Calu3 (cell line): ENCODE measurements at places on chromosomes 1 and 21. TPM values are rescaled to one million over a fixed set of nuclear protein-coding genes. Genes with fewer than 3 reads are reported as not detected.

GRCh38 chr21:44516342-44516741 is 23.7 kb downstream of the KRTAP10-1 start:
- H3K4me1 ChIP-seq: no peaks in the 10 kb centered on the region
- H3K36me3 ChIP-seq: no peaks in the 10 kb centered on the region
- no peak overlapping the region for H3K27ac ChIP-seq
- no peak overlapping the region for H3K4me3 ChIP-seq
- peaks cover 41% of the 10 kb centered on the region for H3K27me3 ChIP-seq
- DNase-seq: no peak

DNA sequence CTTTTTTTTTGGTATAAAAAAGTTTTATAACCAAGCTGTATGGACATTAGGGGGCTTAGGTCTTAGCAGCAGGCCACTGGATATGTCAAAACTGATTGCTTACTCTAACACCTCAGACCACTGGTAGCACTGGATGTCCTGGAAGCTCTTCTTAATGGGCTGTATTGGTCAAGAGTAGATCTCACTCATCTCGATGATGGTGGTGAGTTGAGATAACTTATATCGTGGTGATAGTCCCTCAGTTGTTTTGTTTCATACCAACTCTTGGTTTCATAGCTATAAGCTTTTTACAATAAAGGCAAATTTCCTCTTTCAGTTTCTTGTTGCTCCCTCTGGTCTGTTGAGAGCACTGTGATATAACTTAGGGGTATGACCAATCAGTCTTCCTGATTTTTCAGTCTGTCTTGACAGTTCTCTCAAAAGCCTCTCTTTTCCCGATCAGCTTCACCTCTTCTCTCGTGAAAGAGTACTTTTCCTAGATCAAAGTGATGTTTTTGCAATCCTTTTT is 9.7 kb upstream of the AGO1 start:
- no peaks in the 10 kb centered on the region for H3K4me1 ChIP-seq
- no peaks in the 10 kb centered on the region for H3K36me3 ChIP-seq
- no peak overlapping the region for H3K4me3 ChIP-seq
- DNase-seq: no peak

- no peak overlapping the region for H3K4me3 ChIP-seq
- no peak overlapping the region for H3K27ac ChIP-seq
- H3K27me3 ChIP-seq: peaks cover 40% of the 10 kb centered on the region
- DNase-seq: no peak
- no peaks in the 10 kb centered on the region for H3K4me1 ChIP-seq
Observed at GRCh38 chr1:41769068-41769467, 149.7 kb downstream of the HIVEP3 start.

DNA sequence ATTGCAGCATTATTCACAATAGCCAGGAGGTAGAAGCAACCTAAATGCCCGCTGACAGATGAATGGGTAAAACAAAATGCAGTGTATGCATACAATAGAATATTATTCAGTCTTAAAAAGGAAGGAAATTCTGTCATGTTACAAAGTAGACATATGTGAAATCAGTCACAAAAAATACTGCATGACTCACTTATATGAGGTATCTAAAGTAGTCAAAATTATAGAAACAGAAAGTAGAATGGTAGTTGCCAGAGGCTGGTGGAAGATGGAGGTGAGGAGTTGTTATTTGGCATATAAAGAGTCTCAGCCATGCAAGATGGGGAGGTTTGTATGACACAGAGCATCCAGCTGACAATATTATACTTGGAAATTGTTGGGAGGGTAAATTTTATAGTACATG is 43.0 kb upstream of the EGLN1 start:
- no peaks in the 10 kb centered on the region for H3K27me3 ChIP-seq
- H3K4me3 ChIP-seq: no peak overlapping the region
- no peaks in the 10 kb centered on the region for H3K36me3 ChIP-seq
- H3K27ac ChIP-seq: no peak overlapping the region
- H3K4me1 ChIP-seq: no peaks in the 10 kb centered on the region
- DNase-seq: no peak

- H3K4me1 ChIP-seq: no peaks in the 10 kb centered on the region
- H3K4me3 ChIP-seq: no peak overlapping the region
- DNase-seq: no peak
- H3K36me3 ChIP-seq: peaks cover 4% of the 10 kb centered on the region
- H3K27me3 ChIP-seq: no peaks in the 10 kb centered on the region
- H3K27ac ChIP-seq: no peak overlapping the region
Observed at GRCh38 chr21:14071902-14072734, 138.6 kb downstream of the LIPI start.

DNA sequence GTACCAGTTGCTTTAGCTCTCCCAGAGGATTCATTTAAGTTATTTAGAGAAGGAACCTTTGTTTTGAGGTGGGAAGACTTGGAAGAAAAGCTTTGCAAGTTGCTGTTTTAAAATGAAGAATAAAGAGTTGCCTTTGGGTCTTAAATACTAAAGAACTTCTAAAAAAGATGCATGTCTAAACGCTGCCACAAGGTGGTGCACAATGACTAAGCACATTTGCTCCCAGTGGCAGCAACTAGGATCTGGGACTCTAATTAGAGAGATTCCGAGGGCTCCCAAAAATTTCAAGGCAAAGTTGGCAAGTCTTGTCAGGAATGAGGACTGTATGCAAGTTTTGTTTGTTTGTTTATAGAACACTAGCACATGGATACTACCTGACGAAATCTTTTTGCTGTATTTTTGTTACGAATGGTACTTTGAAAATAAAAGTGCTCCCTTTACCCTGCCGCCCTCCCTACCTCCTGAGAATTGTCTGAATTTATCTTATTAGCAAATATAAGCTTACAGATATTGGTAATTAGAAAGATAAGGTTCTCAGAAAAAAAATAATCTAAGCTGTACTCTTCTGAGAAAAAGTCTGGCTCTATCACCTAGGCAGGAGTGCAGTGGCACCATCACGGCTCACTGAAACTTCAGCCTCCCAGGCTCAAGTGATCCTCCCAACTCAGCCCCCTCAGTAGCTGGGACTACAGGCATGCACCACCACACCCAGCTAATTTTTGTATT is 121.8 kb downstream of the HFM1 start:
- H3K4me1 ChIP-seq: no peaks in the 10 kb centered on the region
- peak; percentile 66 for DNase-seq
- no peak overlapping the region for H3K27ac ChIP-seq
- no peak overlapping the region for H3K4me3 ChIP-seq

- DNase-seq: no peak
- no peak overlapping the region for H3K4me3 ChIP-seq
- no peak overlapping the region for H3K27ac ChIP-seq
- no peaks in the 10 kb centered on the region for H3K27me3 ChIP-seq
Observed at GRCh38 chr1:218254296-218254946, 30.7 kb upstream of the RRP15 start.

GRCh38 chr1:82057011-82057410 is 256.3 kb downstream of the ADGRL2 start:
- peaks cover 10% of the 10 kb centered on the region for H3K4me1 ChIP-seq
- no peak overlapping the region for H3K27ac ChIP-seq
- DNase-seq: no peak
- peaks cover 4% of the 10 kb centered on the region for H3K36me3 ChIP-seq
- H3K27me3 ChIP-seq: no peaks in the 10 kb centered on the region
- no peak overlapping the region for H3K4me3 ChIP-seq

GRCh38 chr1:241265428-241265827 is 91.6 kb downstream of the RGS7 start:
- H3K4me3 ChIP-seq: no peak overlapping the region
- no peaks in the 10 kb centered on the region for H3K36me3 ChIP-seq
- H3K27me3 ChIP-seq: no peaks in the 10 kb centered on the region
- H3K27ac ChIP-seq: no peak overlapping the region
- no peak for DNase-seq

Gene SPATA6
- 7.1 and 15.7 TPM in 2 replicates for total RNA-seq

Gene GRIK1
- total RNA-seq: not detected in 2 replicates

Gene MFN2
- total RNA-seq: 61.8 and 66.5 TPM in 2 replicates

Gene IVL
- total RNA-seq: 1.1 and 1.9 TPM in 2 replicates
